ENCODE measurements at places on chromosomes 16 and 17.
A peak's percentile ranks its signal among the peaks of the same experiment; 100 is the strongest.

GRCh38 chr17:6815775-6816174, 15.8 kb downstream of the TEKT1 start:
- DNase-seq = no peak

DNA sequence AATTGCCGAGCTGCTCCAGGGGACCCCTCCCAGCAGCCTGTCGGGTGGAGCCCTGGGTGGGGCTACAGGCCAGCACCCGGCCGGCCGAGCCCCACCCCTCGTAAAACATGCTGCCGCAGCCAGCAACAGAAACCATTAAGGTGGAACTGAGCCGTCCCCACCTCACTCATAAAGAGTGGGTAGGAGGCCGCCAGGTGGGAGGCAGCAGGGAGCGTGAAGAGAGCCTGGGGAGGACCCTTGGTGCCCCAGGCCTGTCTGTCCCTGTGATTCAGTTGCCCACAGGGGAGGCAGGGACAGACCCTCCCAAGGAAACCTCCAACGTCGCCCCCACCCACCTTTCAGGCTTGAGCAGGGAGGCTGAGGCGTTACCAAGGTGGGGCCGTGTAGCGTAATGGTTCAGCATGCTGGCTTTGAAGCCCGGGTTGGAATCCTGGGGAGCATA, 8.4 kb downstream of the FOXN1 start:
- no peak for DNase-seq

- peak; percentile 77 for DNase-seq
These were observed 32.1 kb downstream of the ABR start for GRCh38 chr17:1147664-1148063.

DNA sequence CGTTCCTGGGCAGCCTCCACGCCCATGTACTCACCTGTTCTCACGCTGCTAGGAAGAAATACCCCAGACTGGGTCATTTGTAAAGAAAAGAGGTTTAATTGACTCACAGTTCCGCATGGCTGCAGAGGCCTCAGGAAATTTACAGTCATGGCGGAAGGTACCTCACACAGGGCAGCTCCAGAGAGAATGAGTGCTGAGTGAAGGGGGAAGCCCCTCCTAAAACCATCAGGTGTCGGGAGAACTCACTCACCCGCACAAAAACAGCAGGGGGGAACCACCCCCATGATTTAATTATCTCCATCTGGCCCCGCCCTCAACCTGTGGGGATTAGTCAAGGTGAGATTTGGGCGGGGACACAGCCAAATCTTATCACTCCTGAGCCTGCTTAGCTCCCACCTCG, 18.2 kb downstream of the RAB40C start:
- DNase-seq = no peak

GRCh38 chr17:17088541-17089525, 46.6 kb downstream of the MPRIP start:
- DNase-seq = no peak

- peak; percentile 51 for DNase-seq
These were observed 31.4 kb upstream of the XYLT2 start for GRCh38 chr17:50314456-50315011.

- no peak for DNase-seq
These were observed 436.7 kb downstream of the MAF start for GRCh38 chr16:79163691-79164387.

- DNase-seq = no peak
These were observed 111.3 kb upstream of the SMURF2 start for GRCh38 chr17:64773386-64773835.

DNA sequence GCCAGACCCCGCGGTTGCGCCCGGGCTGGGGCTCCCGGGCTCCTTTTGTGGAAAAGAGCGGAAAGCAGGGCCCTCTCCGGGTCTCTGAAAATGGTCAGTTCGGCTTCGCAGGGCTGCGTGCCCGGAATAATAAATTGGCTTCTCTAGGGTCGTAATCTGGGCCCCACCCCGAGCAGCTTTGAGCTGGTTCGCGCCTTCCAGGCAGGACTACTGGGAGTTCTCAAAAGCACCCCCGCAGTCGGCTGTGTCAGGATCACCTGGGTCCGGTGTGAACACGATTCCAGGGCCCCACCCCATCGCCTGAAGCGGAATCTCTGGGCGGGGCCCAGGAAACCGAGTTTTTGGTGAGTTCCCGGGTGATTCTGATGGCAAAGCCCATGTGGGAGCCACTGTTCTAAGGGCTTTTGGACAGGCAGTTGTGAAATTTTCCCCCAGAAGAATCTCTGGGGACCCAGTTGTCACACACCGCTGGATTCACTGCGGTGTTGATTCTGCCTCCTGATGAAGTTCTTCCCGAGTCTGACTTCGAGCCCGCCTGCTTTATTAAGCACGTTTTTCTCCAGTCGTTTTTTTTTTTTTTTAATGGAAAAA, 77.0 kb downstream of the MRC2 start:
- peak; percentile 53 for DNase-seq

DNA sequence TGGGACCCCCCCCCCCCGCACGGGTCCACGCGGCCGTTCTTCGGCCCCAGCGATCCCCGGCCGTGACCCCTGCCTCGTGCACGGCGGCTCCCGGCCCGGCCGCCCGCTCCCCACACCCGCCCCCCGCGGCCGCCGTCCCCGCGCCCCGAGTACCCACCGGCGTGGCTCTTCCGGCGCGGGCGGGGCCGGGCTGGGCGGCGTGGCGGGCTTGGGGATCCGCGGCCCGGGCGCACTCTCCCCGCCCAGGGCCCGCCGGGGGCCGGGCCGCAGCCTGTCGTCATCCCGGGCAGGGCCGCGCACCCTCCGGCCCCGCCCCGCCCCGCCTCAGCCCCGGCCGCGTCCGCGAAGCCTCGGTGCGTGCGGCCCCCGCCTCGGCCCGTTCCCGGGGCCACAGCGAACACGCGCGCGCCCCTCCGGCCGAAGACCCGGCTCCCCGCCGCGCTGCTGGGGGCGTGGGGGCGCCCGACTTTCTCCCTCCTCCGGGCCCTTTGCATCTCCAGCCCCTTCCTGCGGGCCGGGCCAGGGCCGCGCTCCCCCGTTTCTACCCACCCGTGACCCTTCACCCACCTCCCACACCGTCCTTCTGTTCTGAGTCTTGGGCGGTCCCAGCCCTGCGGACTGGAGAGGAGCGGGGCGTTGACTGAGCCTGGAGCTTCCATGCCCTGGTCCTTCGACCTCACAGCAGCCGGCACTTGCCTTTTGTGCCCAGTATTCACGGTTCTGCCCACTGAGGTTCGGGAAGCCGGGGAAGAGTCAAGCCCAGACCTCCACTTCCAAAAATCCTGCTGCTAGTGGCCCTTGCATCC, 840 bp downstream of the MYO1C start:
- no peak for DNase-seq

DNA sequence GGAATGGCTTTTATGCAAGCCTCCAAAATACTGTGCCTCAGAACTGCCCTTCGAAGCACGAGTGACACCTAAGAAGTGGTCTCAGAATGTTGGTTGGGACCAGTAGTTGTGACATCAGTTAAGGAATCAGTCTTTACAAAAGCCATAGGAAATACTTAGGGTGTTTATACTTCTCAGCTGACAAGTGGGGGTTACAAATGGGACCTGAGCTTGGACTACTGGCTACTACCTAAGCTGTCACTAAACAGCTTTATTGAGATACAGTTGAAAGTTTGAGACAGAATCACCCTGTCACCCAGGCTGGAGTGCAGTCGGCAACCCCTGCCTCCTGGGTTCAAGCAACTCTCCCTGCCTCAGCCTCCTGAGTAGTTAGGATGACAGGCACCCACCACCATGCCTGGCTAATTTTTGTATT, 5.0 kb downstream of the RPL19 start:
- DNase-seq = peak; percentile 36

DNA sequence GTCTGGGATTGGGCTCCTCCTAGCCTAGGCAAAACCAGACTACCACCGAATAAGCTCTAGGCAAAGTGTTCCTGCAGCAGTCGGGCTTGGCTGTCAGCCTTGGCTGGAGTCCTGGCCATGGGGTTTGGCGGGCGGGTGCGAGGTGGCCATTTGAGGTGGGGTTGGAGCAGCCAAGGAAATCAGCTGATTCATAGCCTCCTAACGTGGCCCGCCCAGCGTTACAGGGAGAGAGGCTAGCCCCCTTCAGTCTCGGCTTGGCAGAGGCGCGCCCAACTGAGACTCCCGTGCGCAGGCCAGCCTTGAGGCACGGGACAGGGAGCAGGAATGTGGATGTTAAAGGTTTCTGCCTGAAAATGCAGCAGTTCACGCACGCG, 1.9 kb downstream of the PMP22 start:
- DNase-seq = no peak

DNA sequence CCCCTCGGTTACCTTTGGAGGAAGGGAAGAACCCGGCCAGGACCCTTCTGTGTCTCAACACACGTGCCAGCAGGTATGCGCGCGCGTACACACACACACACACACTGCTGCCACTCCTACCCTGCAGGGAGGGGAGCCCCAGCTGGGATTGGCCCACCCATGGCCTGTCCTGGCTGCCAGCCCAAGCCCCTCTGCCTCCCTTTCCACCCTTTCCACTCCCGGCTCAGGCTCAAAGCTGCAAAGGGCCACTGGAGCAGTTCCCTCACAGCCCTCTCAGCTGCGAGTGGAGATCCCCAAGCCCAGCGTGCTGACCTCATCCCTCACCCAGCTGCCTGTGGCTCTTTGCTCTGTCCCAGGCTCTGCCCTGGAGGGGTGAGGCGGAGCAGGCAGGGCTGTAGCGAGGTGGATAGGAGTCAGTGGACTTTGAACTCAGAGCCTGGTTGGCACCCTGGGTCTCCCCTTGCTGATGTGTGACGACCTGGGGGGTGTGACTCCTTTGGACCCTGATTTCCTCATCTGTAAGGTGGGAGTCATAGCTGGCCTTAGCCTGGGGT, 14.5 kb downstream of the KIF19 start:
- peak; percentile 47 for DNase-seq

DNA sequence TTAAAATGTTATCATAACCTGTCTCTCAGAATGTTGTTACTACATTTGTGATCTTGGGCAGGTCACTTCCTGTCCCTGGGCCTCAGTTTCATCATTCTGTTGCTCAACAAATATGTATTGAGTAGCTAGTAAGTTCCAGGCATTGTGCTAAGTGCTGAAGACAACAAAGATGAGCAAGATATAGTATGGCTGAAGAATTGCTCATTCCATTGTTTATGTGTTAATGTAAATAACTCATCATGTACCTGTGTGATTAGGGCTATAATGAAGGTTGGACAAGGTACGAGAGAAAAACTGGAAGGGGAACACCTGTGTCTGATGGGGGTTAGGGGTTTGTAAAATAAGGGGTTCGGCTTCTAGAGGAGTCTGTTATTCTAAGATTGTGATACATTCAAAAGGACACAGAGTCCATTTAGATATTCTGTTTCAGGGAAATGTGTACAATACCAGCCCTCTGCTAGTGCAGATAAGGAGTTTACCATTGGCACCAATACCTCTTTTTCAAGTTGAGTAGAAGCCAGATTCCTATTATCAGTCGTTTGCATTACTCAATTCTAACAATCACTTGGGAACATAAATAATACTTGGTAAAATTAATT, 20.0 kb downstream of the TUBG1 start:
- DNase-seq = no peak

DNA sequence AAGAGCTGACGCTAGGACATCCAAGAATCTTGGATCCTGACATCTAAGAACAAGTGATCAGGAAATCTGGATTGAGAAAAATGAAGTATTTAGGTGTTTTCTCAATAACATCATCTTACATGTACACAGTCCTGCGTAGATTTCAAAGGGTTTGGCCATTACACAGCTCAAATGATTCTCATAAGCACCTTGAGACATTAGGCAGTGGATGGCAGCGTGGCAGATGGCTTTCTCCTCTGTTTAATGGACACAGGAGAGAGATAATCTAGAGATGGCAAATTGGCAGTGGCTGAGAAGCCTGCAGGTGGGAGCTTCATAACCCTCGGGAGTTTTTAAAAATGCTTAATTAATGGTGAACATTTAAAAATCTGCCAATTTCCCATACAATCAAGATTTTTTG, 137.5 kb downstream of the ZFHX3 start:
- peak; percentile 25 for DNase-seq

DNA sequence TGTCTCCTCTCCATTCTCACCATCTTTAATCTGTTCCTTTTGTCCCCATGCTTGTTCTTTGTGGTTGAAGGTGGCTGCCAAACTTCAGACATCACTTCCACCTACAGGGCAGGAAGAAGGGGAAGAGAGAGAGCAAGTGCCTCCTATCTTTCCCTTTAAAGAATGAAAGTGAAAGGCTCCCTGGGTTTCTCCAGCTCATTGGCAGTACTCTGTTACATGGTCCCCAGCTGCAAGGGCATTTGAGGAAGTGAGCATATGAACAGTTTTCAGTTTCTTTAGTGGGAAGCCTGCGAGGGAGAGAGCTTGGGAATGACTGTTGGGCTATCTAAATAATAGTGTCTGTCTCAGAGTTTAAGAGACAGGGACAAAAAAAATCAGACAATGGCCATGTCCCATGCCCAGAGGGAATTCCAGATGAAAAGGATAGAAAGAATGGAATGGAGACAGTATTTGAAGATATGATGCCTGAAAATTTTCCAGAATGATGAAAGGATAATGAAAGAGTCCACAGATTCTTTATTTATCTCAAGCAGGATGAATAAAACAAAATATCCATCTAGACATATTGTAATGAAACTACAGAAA, 159.9 kb downstream of the LGALS9B start:
- no peak for DNase-seq

- no peak for DNase-seq
These were observed 23.0 kb downstream of the SPPL2C start for GRCh38 chr17:45867702-45868101.

DNA sequence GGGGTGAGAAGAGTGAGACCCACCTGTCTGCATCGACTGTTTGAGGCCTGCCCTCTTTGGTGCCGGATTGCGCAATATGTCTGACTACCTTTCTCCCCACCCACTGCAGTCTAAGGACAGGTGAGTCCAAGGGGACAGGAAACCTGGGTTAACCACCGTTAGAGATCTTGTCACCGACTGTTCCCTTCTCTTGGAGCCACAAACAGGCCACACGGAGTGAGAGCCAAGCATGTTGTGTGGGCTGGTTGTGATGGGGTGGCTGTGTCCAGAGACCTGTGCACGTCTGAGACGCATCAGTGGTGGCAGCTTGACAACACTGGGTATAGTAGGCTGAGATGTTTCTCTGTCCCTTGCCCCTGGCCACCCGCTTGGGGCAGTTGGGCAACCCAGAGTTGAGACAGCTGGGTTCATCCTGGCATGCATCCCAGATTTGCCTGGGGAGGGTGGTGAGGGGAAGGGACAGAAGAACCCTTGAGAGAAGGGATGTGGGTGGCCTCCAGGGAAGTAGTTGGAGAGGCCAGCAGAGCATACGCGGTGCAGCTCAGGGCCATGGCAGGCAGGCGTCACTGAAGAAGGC, 21.4 kb downstream of the MPRIP start:
- DNase-seq = no peak

DNA sequence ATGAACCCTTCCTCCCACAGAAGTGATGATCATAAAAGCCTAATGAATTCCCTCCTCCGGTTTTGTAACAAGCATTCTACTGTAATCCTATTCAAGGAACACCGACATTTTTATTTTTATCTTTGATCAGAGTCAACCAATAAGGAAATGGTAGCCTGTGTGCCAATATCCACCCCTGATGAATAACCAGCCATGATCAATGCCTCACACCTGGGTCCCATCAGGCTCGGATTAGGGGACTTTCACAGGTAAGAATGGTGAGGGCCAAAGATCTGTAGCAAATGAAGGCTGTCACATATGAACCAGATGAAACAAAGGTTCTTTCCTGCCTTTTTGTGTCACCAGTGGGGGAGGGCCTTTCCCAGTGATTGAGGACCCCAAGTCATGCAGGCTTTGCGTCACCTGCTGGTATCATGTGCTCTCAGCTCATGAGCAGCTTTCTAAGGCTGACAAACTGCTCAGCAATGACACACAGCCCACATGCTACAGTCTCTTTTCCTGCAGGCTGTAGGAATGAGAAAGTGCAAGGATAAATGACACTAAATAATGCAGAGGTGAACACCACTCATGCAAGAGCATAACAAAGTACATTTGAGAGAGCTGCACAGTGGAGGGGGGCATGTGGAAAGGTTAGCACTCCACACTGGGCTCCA, 34.9 kb downstream of the TOM1L2 start:
- no peak for DNase-seq

Data from NCI-H524 (cell line).